Activated CD4-positive, alpha-beta T cell treated with anti-CD3 and anti-CD28 coated beads for 48 hours (primary cell): ENCODE measurements at places on chromosomes 12 and 14.

- DNase-seq: no peak
Measured at GRCh38 chr14:105495101-105495989, 4.3 kb downstream of the TEDC1 start.

- no peak for DNase-seq
Measured at GRCh38 chr14:30354439-30354838, 204.5 kb upstream of the G2E3 start.

DNA sequence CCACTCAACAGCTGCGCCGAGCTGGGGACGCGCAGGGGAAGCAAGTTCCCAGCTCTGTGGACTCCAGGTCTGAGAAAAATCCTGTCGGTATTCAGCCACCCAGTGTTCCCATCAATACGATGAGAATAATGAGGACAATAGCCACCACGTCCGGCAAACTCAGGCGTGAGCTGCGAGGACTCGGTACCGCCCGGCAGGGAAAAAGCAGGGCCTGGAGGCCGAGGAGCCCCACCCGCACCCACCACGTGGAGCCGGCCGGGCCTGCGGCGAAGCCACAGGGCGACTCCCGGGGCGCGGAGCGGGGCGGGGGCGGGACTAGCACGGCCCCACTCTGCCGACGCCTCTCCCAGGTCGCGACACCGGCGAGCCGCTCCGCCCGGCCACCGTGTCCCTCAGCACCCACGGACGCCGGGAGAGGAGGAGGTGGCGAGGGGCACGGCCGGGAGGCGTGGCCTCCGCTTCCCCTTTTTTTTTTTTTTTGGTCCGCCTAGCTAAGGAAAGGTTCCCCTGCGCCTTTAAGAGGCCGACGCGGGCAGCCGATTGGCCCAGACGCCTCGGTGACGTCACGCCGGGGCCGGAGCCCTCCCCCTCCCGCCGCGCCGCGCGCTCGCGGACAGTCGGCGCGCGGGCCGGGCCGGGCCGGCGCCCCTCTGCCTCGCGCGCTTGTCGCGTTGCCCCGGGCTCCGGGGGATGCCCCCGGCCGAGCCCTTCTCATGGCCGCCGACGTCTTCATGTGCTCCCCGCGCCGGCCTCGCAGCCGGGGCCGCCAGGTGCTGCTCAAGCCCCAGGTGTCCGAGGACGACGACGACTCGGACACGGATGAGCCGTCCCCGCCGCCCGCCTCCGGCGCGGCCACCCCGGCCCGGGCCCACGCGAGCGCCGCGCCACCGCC, at the start of gene MLXIP:
MLXIP (plus strand) TSS at position 616 of the 892 bp plus-strand sequence; CDS start at position 714, 98 bp downstream.
- peak; percentile 92 for DNase-seq

GRCh38 chr12:1811281-1811947, 9.0 kb upstream of the LRTM2 start:
- DNase-seq: peak; percentile 62

DNA sequence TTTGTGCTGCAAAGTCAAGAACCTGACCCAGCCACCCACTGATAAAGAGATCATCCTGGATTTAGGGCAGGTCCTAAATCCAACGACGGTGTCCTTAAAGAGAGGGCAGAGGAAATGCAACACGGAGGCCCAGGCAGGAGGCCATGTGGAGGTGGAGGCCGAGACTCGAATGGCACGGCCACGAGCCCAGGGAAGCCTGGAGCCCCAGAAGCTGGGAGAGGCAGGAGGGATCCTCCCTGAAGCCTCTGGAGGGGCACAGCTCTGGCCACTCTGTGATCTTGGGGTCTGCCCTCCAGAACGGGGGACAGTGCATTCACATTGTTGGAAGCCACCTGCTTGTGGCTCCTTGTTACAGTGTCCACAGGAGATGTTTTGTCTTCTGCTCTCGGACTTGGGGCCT, 63.0 kb downstream of the GALNT9 start:
- no peak for DNase-seq

DNA sequence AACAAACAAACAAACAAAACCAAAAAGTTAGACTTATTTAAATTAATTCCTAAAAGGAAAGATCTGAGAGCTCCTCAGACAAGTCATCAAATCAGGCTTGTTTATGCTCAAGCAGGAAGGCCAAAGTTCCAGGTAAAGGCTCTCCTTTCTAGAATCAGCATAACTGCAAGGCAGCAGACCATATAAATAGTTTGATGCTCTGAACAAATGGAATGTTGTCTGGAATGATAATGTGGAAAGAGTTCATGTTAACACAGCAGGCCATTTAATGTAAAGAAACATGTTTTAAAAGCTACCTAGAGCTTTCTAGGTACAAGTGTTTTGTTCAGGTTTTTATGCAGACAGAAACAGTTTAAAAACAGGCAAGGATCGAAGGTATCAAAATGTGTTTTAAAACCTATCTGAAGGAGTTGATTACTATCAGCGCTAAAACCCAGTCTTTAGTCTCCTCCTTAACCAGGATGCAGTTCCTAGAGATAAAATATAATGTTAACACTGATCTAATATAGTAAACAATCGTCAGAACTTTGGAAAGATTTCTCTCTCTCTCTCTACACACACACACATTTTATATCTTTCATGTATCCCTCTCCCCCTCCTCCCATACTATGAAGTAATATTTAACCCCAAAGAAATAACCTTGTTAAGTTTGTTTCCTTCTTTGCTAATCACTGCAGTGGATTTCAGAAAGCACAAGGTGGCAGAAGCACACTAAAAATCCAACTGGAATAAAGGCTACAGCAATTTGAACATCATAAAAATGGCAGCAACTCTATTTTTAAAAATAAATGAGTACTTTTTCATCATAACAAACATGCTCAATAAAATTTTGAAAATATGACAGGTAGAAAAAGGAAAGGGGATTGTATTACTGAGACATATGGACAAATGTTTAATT, 135.5 kb downstream of the PAWR start:
- DNase-seq: no peak

- DNase-seq: no peak
Measured at GRCh38 chr12:103397536-103397935, 98.2 kb downstream of the C12orf42 start.

DNA sequence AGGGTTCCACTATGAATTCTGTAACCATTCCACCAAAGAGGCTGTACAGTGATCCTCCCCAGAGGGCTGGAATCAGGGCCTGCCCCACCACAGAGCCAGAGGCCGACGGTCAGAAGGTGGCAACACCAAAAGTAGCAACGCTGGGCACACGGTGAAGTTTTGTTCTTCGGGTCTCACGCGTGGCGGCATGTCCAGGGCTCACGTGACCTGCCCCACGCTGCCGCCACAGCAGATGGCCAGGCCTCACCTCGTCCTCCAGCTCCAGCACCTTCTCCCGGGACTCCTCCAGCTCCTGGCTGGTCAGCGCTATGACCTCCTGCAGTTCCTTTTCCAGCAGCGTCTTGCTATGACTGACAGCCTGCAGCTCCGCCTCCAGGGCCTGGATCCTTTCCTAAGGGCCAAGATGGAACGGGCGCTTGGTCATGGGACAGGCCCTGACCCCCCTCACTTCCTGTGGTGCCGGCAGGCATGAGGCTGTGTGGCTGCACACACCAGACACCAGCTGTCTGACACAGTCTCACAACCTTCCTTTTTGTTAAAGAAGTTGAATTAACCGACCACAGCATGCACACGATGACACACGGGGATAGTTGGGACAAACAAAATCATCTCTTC, 22.4 kb upstream of the ANKLE2 start:
- no peak for DNase-seq

GRCh38 chr12:31471051-31471450, 119.9 kb downstream of the DENND5B start:
- DNase-seq: no peak

GRCh38 chr14:69773571-69774276, 6.8 kb downstream of the SRSF5 start:
- DNase-seq: no peak

- peak; percentile 61 for DNase-seq
Measured at GRCh38 chr12:79934281-79935020, 446 bp downstream of the PPP1R12A start.

- DNase-seq: peak; percentile 6
Measured at GRCh38 chr12:24754690-24755638, 193.9 kb downstream of the BCAT1 start.

- DNase-seq: no peak
Measured at GRCh38 chr12:115870510-115870909, 407.0 kb downstream of the MED13L start.

- DNase-seq: no peak
Measured at GRCh38 chr12:106906715-106907114, 49.0 kb upstream of the TMEM263 start.

DNA sequence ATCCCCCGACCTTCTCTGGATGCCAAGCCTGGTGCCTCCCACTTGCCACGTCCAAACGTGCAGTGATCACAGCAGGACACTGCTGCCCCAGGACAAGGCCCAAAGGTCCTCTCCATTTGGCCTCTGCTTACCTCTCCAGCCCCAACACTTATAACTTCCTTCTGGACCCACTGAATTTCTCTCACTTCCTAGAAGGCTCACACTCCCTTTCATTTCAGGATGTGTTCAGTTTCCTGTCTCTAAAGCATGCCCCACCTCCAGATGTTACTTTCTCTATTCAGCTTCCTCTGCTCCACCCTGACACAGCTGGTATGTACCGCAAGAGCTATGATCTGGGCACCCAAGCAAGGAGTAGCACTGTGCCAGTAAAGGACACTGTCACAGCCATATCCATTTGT, 33.0 kb downstream of the CDKL1 start:
- peak; percentile 48 for DNase-seq

DNA sequence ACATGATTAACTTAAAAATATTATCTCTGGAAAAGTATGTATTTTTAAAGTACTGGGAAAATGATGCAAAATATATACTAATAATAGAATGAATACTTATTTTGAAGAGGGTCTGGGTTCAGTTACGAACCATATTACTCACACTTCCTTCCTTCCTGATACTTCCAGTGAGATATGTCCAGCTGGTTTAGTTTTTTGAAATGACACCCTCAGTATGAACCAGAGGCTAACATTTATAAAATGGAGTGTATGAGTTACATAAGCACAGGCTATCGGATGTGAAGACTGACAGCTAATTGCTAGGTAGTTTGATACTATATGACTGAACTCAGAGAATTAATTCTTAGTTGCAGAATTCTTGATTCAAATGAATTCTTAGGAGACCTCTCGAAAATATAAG, 122.9 kb downstream of the OTOGL start:
- DNase-seq: no peak

GRCh38 chr12:41970744-41971143, 173.9 kb downstream of the GXYLT1 start:
- no peak for DNase-seq

DNA sequence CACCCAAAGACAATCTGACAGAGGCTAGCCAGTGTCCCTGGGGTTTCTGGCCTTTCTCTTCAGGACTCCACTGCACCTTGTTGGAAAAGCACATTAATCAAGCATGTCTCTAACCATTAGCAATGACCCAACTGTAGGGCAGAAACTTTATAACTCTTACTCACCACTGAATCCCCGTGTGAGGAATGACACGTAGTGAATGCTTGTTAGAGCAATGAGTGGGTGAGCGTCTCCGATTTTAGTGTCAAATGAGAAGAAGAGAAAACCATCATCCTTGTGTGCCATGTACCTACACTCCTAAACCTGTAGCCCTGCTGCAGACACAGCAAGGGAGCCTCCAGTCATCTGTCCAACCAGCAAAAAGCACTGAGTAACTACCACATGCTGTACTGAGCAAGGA, 56.5 kb upstream of the GPR68 start:
- DNase-seq: no peak

- DNase-seq: peak; percentile 41
Measured at GRCh38 chr14:95480109-95480886, 36.2 kb downstream of the SYNE3 start.

GRCh38 chr12:106308611-106309010, 6.1 kb downstream of the TCP11L2 start:
- no peak for DNase-seq

DNA sequence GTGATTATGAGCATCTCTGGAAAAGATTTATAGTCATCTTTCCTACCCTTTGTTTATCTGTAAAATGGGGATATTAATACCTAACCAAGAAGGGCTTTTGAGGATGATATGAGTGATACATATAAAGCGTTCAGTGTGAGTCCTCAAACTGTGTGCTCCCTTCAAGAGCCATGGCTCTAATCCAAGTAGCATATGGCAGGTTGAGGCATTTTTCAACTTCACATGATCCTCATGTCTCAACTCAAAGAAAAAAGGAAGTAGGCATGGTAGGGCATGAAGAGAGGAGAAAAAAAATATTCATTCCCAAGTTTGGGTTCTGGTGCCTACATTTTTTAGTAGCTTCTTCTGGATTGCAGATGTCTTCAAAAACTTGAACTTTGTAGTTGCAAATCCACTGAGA, 286.3 kb upstream of the ATP2B1 start:
- DNase-seq: no peak

- DNase-seq: peak; percentile 34
Measured at GRCh38 chr12:15580431-15580830, 208.8 kb downstream of the EPS8 start.

DNA sequence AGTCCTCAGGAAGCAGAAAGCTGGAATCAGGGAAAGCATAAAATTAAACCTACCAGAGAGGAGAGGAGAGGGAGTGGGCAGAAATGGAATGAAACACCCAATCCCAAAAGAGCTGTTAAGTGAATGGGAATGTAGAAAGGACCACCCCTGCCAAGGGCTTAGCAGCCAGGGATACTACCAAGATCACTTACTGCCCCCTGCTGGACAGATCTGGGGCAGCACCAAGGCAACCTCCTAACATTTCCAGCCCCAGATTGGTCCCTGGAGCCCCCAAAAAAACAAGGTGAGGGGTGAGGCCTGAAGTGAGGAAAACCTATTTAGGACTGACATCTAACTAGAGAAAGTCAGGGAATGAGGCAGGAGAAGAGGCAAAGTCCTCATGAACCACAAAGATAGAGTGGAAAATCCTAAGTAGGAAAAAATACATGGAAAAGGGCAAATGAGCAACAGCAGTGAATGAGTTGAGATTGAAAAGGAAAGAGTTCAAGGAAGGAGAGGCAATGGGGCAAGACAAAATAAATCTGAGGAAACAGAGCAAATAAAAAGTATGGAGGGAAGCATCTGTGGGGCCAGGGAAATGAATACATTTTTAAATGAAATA, 11.2 kb upstream of the FKBP11 start:
- DNase-seq: peak; percentile 88

DNA sequence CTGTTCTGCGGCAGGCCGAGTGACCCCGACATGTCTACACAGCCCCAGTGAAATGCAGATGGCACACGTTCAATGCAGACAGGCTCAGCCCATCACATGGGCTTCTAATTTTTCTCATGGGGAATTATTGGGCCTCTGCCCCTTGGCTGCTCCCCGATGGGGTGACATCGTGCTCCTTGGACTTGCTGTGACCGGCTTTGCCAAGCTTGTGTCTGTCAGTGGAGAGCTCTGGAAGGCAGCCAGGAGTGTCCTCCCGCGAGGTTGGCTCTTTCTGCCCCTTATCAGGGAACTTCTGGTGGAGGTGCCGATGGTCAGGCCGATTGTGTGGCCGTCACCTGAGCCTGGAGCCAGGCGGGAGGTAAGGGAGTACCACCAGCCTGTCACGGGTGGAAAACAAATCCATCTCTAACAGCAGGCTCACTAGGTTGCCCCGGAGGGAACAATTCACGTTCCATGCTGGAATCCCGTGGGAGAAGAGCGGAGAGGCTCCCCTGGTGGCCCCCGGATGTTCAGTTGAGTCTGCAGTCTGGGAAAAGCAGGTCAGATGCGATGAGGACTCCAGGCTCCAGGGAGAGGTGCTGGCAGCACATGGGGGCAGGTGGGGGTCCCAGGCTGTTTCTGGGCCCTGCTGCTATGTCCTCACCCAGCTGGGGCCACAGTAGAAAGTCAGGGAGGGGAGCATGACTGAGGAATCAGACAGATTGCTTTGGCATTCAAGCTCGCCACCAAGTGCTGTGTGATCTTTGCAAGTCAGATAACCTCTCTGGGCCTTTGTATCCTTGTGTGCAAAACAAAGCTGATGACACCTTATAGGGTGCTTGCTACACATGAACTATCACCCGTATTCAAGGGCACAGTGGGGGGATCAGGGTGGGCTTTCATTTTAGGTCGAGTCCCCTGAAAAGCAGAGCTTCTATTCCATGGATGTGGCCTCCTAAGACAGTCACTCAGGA, 43.2 kb upstream of the EML1 start:
- no peak for DNase-seq
